ENCODE measurements at places on chromosomes 16 and 17.

DNA sequence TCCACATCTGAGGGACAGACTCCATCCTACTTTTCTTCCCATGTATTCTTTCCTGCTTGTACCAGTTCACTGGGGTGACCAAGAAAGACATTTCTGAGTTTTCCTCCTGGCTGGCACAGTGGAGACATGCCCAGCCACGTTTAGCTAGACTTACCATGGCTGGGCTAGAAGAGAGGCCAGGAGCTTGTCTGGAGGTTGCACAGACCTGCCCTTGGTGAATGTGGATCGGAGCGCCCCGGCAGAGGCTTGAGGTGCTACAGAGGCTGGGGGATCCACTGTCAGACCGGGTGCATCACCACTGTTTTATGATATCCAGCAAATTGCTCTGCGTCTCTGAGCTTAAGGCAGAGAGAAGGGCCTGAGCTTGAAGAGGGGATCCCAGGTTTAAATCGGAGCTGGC, 3.5 kb downstream of the IL4R start:
- DNase-seq, result no peak

DNA sequence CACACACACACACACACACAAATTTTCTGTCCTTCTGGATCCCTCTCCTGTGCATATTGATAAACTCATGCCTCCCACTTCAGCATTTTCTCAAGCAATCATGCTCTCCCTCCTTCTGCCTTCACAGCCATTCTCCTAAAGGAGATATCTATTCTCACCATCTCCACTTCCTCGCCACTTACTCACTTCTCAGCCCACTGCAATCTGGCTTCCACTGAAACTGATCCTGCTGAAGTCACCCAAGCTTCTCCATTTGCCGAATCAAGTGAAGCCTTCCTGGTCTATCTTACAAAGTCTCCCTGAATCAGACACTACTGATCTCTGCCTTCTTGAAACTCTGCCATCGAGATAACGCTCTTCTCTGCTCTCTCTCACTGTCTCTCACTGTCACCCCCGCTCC, 54.0 kb upstream of the GNAO1 start:
- no peak for DNase-seq

GRCh38 chr17:81906476-81907218, 4.6 kb downstream of the PCYT2 start:
- DNase-seq, result no peak

DNA sequence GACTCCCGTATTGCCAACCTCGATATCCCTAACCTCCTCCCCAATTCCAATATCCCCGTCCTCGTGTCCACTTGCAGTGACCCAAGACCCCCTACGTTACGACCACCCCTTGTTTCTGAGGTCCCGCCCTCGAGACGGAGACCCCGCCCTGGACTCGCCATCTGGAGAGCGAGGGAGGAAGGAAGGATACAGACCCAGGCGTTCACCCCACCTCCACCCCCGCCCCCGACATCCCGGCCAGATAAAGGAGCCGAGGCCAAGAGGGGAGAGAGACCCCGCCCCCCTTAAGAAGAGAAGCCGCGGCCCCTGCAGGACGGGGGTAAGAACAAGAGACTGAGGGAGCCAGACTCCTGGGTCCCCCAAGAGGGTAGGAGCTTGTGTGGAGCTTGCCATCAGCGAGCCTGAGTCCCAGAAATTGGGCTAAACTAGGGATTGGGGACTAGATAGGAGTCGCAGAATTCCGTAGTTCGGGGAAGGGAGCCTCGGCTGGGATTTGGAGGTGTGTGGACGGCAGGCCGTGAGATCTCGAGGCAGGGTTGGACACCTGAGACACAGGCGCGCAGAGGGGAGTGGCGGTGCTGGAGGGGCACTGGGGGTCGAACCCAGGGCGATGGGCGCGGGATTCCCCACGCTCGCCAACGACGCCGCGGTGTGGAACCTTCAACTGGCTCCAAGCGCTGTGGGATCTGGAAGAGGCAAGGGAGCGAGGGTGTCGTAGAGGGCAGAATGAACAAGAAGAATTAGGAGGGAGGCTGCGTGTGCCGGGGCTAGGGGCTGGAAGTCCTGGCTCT, at the start of gene BCL6B:
BCL6B (plus strand) TSS at position 270 of the 791 bp plus-strand sequence. CDS start 622 bp downstream, outside the sequence.
- DNase-seq, result no peak

DNA sequence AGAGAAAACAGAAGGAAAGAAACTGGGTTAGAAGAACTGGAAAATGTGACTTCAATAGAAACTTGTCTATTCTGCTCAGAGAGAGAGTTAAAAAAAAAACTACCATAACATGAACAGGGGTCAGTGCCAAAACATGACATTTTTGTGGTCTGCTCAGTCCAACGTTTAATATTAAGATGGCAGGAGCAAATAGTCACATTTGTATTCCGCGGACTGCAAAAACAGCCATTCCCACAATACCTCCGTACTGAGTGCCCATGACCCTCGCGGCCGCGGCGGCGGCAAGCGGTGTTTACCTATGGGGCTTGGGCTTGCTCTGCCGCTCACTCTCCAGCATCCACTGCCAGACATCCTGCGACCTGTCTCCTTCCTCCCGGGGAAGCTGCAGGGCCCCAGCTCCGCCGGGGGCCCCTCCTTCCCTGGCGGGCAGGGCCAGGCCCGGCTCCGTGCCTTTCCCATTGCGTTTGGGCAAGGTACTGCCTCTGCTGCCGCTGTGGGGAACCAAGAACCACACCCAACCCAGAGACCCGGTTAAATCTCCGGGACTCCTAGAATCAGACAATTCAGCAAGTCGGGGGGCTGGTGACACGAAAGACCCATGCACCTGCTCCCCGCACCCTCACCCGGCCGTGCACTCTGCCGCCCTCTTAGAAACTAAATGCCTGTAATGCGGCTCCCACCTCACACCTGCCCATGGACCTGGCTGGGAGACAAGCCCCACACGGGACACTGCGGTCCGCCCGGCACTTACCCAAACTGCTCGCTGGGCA, 24.7 kb downstream of the AXIN2 start:
- DNase-seq, result no peak

DNA sequence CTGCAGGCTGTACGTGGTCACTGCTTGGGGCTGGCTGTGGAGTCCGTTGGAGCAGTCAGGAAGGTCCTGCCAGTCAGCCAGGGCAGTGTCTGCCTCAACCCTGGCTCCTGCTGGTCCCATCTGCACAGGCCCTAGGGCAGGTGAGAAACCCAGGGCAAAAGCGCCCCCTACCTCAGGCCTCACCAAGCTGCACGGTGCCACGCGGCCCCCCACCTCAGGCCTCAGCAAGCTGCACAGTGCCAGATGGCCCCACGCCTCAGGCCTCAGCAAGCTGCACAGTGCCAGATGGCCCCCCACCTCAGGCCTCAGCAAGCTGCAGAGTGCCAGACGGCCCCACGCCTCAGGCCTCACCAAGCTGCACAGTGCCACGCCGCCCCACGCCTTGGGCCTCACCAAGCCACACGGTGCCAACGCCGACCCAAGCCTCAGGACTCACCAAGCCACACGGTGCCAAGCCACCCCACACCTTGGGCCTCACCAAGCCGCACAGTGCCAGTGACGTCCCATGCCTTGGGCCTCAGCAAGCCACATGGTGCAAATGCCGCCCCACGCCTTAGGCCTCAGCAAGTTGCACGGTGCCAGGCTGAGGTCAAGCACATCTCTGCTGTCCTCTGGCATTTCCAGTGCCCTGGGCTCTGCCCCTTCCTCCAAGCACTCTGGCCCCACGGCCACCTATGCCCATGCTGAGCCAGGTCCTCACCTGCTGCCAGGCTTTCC, 5.5 kb downstream of the TMEM204 start:
- DNase-seq, result peak; percentile 28

- no peak for DNase-seq
These were observed 131.0 kb upstream of the TNRC6C start for GRCh38 chr17:77827511-77827910.

- DNase-seq, result no peak
These were observed 2.7 kb upstream of the HOXB9 start for GRCh38 chr17:48628649-48629410.

- no peak for DNase-seq
These were observed 7.3 kb downstream of the GJD3 start for GRCh38 chr17:40356990-40357881.

DNA sequence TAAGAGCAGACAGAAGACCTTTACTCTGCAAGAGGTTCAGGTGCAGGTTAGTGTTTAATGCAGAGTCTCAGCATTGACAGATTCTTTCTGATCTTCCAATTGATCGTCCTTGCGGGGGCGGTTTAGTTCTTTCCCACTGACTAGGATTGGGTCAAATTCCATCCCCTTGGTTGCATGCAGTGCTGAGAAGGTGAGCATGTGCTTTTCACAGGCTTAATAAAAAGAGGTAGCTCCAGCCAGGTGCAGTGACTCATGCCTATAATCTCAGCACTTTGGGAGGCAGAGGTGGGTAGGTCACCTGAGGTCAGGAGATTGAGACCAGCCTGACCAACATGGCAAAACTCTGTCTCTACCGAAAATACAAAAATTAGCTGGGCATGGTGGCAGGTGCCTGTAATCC, 7.5 kb upstream of the ITGAD start:
- no peak for DNase-seq

DNA sequence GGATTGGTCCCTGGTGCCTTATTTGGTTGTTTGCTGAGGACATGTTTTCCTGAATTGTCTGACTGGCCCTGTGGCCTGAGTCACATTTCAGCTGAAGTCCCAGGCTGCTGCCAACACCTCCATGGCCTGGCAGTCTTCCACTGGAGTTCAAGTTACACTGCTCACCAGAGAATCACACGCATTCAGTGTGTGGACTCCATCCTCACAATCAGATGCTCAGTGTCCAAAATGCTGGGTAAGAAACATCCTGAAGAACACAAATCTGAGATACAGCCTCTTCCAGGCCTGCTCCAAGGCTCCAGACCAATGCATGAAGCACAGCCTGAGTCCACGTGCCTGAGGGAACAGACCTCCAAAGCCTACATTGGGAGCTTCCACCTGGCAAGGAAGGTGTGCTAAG, 19.2 kb downstream of the CD300LB start:
- DNase-seq, result no peak

GRCh38 chr16:22206842-22207714, 1.0 kb downstream of the EEF2K start:
- peak; percentile 78 for DNase-seq

- DNase-seq, result no peak
These were observed 93.0 kb upstream of the ZFHX3 start for GRCh38 chr16:73140929-73141328.

- no peak for DNase-seq
These were observed 27.2 kb downstream of the MGRN1 start for GRCh38 chr16:4651827-4652226.

- DNase-seq, result no peak
These were observed 83.8 kb downstream of the CDH11 start for GRCh38 chr16:65038100-65038499.

GRCh38 chr16:66426112-66427035, 721 bp upstream of the BEAN1 start:
- no peak for DNase-seq

GRCh38 chr17:27536781-27537180, 80.5 kb downstream of the KSR1 start:
- no peak for DNase-seq

GRCh38 chr16:57271867-57272495, 12.5 kb downstream of the PLLP start:
- no peak for DNase-seq

DNA sequence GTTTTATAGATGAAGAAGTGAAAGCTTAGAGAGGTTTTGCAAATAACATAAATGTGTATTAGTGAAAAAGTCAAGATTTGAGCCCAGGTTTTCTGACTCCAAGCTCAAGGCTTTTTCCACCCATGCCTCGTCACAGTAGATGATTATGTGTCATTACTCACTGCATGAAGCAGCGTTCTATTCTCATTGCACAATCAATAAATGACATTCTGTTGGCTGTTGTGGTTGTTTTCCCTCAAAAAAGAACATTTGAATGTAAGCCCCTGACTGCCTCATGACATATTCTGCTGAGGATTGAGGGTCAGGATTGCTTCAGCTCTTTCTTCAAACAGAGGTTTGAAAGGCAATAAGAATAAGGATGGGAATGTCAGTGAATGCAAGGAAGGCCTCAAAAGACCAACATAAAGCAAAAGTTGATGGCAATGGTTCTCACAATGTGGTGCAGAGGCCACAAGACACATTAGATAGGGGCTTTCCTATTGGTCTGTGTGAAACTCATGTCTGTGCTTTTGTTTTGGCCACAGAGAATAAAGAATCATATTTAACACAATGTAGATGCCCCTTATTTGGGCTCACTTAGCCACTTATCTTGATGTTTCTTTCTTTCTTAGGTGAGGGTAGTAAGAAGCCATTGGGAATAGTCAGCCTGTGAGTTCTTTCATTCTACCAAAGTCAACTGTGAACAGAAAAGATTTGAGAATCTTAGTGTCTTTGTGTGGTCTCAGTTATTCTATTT, 5.4 kb upstream of the MMD start:
- DNase-seq, result no peak

DNA sequence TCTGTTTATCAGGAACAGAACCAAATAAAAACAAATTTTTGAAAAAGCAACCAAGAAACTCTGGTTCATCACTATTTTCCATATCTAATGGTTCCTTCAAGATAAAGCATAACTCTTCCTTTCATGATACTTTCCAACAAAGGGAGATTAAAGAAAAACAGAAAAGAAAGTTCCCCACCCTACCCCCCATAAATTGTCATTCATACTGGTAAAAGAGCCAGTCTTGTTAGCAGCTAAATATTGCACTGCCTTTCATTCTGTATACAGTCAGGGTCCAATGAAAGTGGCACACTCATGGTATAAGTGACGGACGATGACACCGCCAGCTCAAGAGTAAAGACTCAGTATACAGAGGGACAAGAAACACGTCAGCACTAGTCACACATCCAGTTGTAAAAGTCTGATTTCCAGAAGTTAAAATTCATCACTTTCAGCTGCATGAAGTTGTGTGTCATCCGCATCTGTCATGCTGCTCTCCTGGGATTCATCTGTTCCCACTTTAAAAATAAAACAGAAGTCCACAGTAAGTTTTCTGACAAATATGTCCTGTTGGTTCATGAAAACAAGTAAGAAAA, 68.5 kb downstream of the CDC27 start:
- no peak for DNase-seq

GRCh38 chr16:15477802-15478201, 43.4 kb downstream of the BMERB1 start:
- DNase-seq, result no peak

- DNase-seq, result peak; percentile 8
These were observed 938 bp downstream of the NCOR1 start for GRCh38 chr17:16214190-16215001.

- DNase-seq, result no peak
These were observed 41.7 kb downstream of the ANKRD11 start for GRCh38 chr16:89448656-89449055.

DNA sequence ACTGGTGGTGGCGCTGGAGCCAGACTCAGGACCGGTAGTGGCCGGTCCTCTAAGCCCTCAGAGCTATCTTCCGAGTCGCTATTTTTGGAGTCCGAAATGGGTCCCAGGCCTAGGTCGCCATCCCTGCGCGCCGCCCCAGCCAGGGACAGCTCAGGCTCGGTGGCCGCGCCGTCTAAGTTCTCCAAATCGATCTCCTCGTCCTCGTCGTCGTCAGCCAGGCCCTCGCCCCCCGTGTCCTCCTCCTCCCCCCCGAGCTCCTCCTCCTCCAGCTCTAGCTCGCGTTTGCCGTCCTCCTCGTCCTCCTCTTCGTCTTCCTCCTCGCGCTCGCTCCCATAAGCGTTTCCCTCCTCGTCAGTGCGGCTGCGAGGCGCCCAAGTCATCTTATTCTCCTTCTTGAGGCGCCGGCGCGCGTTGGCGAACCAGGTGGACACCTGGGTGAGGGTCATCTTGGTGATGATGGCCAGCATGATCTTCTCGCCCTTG, 1.6 kb downstream of the IRX3 start:
- no peak for DNase-seq
